ENCODE measurements at places on chromosomes 12 and 14.
A peak's percentile ranks its signal among the peaks of the same experiment; 100 is the strongest.

DNA sequence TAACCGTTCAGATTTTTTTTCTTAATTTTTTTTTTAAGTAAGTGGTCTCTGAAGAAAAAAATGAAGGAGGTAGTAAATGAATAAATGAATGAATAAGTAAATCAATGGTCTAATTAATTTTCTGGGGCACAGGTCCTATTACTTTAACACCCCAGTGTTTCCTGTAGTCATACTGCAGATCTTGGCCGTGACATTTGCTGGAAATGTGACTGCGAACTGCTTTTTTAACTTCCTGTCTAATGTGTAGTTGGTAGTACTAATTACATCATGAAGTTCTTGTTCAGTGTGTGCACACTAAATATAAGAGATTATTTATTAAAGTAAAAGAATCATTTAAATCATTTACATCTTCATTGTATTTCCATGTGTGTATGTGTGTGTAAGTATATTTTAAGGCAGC, 45.4 kb downstream of the AEBP2 start:
- DNase-seq, result no peak

DNA sequence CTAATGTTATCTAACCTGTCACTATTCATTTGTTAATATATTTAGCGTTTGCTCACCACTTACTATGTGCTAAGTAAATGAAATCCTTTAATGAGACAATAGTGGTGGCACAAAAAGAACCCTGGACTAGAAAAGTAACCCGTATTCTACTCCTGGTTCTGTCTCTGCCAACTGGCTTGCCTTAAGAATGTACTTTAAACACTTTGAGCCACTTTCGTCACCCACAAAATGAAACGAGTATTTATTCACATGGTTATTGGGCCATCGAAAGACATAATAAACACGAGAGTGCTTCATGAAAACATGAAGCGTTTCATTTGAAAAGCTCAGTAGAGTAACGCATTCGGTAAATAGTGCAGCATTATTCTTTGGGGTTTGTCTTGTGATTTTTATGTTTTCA, 254.7 kb downstream of the EGLN3 start:
- no peak for DNase-seq

GRCh38 chr14:21334202-21334906, 49.5 kb downstream of the SUPT16H start:
- DNase-seq, result no peak

DNA sequence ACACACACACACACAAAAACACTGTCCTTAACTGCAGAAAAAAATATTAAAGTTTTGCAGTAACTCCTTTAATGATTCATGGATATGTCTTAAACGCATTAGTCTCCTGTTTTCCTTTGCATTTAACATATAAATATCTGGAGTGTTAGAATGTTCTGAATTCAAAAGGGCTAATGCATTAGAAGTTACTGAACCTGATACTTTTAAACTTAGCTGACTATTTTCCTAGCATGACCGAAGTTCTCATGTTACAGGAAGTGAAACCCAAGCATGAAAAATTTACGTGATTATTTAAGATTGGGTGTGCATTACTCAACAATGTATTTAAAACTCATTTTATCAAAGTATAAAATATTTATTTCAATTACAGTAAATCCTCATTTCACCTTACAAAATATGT, 791.2 kb downstream of the FLRT2 start:
- DNase-seq, result no peak

DNA sequence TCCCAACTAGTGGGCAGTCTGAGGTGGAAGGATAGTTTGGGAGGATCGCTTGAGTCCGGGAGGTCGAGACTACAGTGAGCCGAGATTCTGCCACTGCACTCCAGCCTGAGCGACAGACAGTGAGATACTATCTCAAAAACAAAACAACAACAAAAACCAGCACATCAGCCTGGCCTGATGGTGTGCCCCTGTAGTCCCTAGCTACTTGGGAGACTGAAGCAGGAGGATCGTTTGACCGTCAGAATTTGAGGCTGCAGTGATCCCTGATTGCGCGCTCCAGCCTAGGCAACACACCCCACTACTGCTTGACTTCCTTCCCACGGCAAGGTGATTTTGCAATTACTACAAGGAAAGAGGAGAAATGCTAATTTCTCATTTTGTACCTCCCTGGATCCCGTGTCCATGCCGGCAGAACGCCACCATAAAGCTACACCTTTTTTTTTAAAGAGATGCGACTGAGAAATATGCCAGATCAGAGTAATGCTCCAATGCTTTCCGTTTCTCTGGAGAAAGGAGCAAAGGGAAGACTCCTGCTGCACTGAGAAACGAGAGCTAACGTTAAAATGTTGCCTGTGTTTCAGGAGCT, 672 bp upstream of the SCFD1 start:
- DNase-seq, result no peak

GRCh38 chr12:7612851-7613250, 52.9 kb downstream of the APOBEC1 start:
- no peak for DNase-seq

DNA sequence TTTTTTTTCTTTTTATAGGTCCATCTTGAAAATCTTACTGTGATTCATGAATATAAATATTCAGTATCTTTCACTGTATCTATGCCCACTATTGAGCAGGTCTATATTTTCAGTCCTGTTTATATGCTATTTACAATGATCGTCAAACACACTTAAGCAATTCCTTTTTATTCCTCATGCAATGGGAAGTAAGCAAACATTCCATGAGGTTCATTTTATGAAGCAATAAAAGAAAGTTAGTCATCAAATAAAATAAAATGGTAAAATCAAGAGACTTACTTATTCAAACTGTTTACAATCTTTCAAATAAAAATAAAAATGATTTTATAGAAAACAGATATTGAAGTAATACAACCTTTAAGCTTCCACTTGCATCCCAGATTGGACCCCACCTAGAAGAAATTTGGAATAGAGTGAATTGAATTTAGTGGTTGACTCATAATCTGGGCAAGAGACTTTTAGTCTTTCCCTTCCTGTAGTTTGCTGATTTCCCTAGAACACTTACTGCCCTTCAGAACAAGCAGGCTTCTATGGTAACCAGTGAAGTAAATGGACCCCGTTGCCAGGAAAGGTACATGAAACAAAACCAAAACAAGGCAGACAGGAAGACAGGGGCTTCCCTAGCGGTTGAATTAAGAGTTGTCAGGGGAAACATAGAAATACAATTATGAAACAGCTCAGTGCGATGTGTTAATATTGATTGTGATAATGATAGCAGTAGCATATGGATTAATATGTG, 241.0 kb upstream of the ATP2B1 start:
- peak; percentile 4 for DNase-seq

DNA sequence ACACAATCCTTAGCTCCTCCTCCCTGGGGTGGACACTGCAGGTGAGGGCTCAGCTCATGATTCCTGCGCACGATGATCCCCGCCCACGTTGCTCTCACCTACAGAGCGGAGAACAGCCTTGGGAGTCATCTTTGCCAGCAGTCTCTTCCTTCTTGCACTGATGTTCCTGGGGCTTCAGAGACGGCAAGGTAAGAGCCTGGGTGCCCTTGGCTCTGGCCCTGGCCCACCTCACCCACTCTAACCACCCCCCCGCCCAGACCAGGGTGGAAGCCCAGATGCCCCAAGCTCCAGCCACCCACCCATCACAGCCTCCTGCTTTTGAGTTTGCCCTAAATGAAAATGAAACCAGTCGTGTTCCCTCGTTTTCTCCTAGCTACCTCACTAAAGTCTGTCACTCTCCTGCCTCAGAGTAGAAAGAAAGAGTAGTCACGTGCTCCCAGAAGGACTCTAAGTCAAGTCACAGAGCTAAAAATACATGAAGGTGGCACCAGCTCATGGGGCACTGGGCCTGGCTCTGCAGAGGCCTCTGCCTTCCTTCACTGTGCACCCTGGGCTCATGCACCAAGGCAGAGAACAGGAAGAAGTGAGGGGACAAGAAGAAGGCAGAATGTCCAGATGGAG, 9.0 kb downstream of the TAPBPL start:
- no peak for DNase-seq

GRCh38 chr12:54306925-54307741, 6.3 kb upstream of the NFE2 start:
- no peak for DNase-seq

- no peak for DNase-seq
These were observed 45.6 kb upstream of the SOCS2 start for GRCh38 chr12:93526786-93527428.

GRCh38 chr12:105880824-105881388, 257.8 kb downstream of the NUAK1 start:
- no peak for DNase-seq

- peak; percentile 90 for DNase-seq
These were observed at the start of gene CHMP4A for GRCh38 chr14:24212924-24213865. Gene CHMP4A (minus strand): TSS chr14:24213488. CDS start chr14:24213439, 49 bp downstream.

- DNase-seq, result no peak
These were observed 25.0 kb downstream of the SLC15A4 start for GRCh38 chr12:128798571-128799341.

DNA sequence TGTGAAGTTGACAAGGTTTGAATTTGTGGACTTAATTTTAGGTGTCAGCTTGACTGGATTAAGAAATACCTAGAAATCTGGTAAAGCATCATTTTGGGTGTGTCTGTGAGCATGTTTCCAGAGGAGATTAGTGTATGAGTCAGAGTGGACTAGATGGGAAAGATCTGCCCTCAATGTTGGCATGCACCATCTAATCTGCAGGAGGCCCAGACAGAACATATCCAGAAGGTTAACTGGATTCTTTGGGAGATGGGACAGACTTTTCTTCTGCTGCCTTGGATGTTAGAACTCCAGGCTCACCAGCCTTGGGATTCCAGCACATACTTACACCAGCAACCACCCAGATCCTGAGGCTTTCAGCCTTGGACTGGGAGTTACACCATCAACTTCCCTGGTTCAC, 14.1 kb downstream of the SGPP1 start:
- DNase-seq, result no peak

Data from stimulated activated CD8-positive, alpha-beta memory T cell treated with anti-CD3 and anti-CD28 coated beads, Interleukin-7, amount 100 ng/mL, for 1 hour (primary cell).